Skeletal muscle cell (primary cell): ENCODE measurements at places on chromosomes 12 and 14.

DNA sequence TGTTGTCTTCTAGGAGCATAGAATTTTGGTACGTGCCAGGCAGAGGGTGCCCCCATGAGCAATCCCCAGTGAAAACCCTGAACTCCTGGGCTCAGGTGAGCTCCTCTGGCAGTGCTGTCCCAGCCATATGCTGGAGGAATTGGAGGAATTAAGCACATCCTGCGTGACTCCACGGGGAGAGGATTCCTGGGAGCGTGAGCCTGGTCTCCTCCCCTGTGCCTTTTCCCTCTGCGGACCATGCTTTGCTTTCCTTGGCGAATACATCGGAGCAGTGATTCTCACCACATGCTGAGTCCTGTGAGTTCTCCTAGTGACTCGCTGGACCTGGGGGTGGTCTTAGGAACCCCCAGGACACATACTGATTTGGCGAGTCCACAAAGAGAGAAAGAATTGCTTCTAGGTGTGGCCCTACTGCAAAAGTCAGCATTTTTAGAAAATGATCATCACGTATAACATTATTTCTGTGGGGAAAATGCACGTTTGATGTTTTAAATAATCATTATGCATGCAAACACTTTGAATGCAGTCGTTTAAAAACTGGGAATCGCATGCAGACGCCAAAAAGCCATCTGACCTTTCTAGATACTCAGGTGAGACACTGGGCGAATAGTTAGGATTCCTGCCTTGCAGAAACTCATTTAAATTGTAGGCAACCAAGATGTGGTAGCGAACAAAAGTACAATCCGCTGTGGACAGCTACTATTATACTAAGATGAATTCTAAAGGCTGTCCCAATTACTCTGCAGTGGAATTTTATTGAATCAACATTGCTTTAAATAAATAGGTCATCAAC is 370.9 kb downstream of the TMEM132D start:
- no peak for DNase-seq

DNA sequence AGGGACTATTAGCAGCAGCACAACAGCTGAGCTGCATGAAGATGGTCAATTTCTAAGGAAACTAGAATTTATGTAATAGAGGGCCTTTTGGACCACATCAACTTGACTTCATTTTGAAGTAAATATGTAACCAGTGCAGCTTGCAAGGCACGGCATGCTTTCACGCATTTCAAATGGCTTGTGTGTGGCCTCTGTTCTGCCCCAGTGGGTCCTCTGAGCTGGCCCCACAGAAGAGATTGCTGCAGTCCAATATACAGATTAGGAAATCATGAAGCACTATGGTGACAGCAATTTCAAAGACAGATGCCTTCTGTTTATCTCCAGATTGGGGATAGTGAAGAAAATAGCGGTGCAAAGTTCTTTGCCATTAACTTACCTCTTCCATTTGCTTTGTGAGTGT is 101.4 kb downstream of the PDZRN4 start:
- no peak for DNase-seq

DNA sequence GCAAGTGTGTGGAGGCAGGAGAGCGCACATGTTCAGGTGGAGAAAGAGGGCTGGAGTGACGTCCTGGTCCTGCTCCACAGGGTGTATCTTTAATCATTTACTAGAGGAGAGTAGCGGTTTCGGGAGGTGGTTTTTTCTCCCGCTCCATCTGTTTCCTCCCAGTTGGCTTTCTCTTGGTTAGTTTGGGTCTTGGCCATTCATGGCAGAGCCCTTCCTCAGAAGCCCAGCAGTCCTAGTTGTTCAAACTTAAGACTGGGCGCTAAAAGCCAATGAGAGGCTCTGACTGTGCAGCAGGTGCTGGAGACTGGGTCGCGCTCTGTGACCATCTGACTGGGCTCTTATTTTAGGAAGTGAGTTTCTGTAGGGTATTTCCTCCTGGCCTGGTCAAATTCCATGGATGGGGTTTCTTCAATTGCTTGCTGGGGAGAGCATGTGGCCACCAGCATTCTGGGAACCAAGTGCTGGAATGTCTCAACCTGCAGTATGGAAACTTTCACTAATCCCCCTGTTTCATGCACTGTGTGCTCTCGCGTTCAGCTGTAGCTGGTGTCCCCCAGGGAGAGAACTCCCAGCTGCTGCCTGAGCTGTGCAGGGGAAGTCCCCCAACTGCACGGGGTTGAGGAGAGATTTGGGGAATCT is 27.4 kb upstream of the TSPAN9 start:
- no peak for DNase-seq

DNA sequence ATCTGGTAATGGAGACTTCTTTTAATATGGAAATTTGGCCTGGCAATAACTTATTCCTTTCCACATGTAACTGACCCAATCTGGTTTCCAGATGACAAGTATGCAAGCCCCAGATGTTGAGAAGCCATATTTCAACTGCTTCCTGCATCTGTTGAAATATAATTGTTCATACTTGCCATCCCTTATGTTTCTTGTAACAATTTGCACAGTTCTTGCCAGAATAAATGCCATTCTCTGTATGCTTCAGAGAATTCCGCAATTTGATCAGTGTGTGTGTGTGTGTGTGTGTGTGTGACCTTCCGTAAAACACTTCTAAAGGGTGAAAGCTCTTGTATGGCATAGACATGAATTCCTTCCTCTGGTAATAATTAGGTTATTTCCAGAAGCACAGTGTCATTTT is 1.8 kb upstream of the CLEC2A start:
- DNase-seq = no peak

DNA sequence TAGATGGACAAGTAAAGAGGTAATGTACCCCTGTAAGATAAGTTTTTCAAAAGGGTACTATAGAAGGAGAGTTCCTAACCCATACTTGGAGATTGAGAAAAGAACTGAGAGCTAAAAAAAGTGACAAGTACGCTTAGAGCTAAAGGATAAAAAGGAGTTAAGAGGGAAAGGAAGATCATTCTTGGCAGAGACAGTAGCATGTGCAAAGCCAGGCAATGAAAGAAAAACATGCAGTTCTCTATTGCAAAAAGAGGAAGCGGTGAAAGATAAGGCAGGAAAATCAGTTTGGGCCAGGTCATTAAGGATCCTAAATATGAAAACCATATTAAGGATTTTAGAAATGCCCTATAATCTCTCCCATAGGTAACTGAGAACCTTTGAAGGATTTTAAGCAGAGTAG is 500.4 kb upstream of the GARIN6 start:
- no peak for DNase-seq

DNA sequence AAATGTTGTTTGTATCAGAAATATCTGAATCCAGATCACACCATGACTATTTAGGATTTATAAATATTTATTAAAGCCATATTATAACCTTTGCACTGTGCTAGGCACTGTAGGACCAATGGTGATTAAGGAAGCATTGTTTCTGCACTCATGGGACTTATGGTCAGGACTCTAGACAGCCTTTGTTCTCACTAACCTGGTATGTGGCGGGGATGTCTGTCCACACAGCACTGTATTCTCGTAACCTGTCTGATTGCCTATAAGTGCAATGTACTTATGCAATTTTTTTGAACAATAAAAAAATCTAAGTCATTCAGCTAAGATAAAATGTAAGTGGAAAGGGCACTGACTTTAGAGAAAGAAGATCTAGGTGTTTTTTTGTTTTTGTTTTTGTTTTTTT is 6.7 kb upstream of the SSPN start:
- no peak for DNase-seq

DNA sequence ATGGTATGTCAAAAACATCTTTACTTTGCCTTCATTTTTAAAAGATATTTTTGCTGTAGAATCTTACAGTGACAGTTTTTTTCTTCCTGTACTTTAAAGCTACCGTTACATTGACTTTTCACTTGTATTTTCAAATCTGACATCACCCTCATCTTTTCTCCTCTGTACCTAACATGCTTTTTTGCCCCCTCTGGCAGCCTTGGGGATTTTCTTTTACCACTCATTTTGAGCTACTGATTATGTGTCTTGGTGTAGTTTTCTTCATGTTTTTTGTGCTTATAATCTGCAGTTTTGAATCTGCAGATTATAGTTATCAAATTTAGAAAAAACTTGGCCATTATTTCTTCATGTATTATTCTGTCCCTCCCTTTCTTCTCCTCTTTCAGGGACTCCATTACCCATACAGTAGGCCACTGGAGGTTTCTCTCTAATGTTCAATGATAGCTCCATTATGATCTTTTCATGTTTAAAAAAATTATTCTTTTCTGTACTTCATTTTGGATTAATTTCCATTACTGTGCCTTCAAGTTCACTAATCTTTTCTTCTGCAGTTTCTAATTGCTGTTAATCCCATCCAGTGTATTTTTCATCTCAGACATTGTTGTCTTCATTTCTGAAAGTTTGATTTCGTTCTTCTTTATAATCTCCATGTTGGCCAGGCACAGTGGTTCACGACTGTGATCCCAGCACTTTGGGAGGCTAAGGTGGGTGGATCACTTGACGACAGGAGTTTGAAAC is 70.0 kb downstream of the ACADS start:
- no peak for DNase-seq

- DNase-seq = no peak
Measured at GRCh38 chr12:120240495-120240833, 25.1 kb downstream of the PXN start.

DNA sequence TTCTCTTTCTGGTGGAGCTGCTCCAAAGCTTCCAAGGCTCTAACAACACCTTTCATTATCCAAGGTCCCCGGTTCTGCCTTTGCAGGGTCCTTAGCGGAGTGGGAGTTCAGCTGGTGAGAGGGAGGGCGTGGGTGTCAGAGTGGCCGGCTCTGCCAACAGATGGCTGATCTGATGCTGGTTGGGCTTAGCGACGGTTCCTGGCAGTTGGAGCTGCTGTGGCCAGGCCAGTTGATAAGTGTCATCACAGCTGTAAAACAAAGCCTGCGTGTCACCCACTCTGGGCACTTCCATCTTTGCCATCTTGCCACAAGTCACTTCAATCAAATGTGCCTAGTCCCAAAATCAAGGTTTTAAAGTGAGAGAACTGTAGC is 36.3 kb downstream of the RIN3 start:
- no peak for DNase-seq

DNA sequence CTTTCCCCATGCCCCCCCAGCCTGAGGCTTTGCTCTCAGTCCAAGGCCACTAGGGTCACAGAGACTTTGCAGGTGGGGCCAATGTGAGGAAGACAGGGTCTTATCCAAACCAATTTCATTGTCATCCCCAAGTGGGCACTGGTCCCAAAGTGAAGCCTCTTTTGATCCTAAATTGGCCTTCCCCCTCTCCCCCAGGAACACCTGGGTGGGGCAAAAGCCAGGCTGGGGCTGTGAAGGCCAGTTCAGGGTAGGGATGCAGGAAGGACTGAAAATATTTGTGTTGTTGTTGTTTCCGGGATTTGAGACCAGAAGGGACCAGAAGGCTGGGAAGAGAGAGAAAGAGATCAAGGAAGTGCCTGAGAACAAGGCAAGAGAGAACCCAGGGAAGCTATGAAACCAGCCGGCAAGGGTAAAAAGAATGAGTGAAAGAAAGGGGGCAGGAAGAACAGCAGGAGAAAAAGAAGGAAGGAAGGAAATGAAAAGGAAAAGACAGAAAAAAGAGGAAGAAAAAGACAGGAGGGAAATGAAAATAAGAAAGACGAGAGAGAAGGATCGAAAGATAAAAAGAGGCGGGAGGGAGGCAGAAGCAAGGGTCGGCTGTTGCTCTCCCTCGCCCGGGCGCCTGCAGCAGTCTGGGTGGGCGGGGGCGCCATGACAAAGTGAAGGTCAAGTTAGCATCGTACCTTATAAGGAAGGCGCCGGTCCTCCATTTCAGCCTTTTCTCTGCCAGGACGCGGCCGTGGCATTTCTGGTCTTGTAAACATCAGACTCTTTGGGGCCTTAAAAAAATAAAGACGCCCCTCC is 7.4 kb upstream of the HOXC11 start:
- peak; percentile 66 for DNase-seq
